Inflammatory macrophage (primary cell): ENCODE measurements at places on chromosomes 12 and 14.

- no peak for DNase-seq
Observed at GRCh38 chr12:26648999-26649398, 184.0 kb downstream of the ITPR2 start.

DNA sequence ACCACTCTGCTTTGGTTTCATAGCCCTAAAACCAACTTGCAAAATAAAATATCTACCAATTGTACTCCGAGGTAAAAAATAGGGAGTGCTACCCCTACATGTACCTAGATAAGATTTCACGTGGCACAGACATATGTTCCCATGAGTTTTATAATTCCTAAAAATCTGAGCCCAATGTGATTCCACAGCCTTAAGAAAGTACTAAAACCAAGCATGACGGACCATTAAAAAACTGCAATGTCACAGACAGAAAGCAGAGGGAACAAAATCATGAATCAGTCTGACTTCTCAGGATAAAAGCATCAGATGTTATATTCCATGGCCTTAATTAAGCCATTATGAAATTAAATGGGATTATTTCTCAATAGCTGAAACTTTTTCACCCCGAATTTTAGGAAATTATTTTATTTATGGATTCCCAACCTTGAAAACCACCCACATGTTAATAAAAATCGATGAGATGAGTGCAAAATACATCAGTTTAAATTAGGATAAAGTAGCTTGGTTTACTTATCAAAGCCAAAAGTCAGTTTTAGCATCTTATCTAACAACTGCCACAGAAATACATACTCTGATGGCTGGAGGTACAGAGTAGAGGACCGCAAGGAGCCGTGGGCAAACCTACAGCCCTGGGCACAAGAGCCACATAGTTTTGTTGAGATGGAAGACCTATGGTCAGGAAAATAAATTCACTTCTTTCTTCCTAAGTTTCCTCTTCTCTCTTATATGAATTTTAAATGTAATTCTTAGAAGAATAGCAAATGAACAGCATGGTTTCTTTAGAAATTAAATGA lies 4.5 kb downstream of the ITPR2 start:
- DNase-seq = no peak

DNA sequence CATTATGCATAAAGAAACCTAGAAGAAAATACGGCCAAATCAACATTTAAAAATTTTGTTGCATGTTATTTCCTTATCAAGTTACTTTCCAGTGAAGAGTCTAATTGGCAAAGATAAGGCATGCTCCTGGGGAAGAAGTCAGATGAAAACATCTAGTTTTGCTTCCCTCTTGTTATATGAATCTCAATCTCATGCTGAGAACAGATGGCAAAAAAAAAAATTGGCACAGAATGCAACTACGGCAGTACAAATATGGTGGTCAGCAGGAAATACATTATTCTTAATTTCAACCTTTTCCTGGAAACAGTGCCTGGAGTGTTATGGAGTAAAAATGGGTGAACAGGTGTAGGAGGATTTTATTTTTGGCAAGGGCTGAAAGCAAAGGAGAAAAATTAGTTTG lies 32.8 kb downstream of the HECTD4 start:
- no peak for DNase-seq

- no peak for DNase-seq
Observed at GRCh38 chr14:57760896-57761295, 105.0 kb downstream of the SLC35F4 start.

DNA sequence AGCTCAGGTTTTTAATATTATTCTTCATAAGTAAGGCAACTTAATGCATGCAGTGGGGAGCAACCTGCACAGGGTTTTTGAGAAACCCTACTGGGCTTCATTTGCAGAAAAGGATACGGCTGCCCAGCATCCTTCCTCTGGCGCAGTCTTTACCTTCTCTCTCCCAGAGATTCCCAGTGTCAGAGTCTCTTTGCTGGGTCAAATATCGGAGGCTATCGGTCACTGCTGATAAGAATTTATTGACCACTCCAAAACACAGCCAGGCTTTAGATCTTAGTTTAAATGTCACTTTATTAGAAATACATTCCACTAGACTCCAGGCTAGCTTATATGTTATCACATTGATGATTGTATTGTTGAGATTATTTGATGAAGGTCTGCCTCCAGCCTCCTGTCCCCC lies 147.2 kb upstream of the CPSF6 start:
- DNase-seq = no peak

DNA sequence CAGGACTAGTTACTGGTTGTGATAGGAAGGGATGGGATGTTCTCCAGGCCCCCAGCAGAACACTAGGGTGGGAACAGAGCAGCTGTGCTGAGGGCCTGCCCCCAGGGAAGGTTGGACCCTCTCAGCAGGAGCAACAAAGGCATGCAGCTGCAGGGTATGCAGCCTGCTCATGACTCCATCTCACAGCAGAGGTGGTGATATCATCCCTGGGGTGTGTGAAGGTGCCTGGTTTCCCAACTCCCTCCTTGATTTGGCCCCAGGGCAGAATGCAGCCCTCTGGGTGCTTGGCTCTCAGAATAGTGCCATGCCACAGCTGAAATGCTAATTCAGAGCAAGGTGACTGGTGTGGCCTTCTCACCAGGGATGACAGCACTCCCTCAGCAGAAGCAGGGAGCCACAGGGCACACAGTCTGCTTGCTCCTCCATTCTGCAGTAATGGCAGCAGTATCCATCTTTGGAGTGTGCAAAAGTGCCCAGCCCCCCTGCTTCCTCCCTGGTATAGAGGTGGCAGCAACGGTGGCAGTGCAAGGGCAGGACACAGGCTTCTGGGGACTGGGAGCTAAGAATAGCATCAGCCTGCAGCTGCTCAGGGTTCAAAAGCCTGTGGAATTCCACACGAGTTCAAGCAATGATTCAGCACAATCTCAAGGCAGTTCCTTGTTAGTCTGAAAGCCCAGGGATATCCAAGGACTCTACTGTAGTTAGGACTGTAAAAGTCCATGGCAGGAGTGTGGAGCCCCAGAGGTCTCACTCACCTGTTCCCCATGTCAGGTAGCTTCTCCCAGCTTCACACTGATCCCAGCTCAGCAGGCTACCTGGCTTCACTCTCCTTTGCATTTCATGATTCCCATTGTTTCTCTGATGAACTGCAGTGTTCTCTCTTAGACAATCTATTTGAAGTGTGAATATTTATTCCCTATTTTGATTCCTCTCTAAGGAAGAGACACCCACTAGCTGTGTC lies 298.1 kb upstream of the FOXG1 start:
- no peak for DNase-seq

- peak; percentile 68 for DNase-seq
Observed at GRCh38 chr14:59150990-59151389, 37.5 kb upstream of the DAAM1 start.

DNA sequence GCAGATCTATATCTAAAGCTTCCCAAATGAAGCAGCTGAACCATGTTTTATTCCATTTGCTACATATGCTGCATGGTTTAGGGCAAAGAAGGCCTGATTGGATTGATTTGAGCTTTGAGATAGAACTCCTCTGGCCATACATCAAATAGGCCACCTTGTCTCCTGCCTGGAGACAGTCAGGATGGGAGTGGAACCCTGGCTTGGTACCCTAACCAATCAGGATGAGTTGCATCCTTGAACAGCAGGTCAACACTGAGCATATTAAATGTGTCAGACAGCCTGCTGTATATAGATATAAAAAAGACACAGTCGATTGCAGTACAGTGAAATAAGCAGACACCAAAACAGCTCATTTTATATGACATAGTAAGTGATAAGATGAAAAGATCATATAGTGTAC lies 291.7 kb downstream of the NUAK1 start:
- DNase-seq = no peak

- DNase-seq = no peak
Observed at GRCh38 chr12:43406801-43407200, 145.2 kb downstream of the ADAMTS20 start.

DNA sequence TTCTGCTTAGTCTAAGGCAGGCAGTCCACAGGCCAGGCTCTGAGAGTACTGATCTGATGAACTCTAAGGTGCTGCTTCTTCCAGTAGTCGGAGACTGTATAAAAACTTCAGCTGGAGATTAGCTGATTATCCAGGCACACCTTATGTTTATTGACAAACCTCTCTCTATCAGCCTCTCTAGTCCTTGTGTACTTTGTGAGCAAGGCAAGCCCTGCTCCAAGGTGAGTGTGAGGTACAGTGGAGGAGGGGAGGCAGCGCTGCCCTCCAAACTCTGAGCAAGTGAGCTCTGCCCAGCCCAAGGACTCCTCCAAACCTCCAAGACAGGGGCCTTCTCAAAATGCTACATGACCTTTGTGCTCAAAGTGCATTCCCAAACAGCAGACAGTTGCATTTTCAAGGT lies 95.9 kb upstream of the CDKN3 start:
- no peak for DNase-seq

DNA sequence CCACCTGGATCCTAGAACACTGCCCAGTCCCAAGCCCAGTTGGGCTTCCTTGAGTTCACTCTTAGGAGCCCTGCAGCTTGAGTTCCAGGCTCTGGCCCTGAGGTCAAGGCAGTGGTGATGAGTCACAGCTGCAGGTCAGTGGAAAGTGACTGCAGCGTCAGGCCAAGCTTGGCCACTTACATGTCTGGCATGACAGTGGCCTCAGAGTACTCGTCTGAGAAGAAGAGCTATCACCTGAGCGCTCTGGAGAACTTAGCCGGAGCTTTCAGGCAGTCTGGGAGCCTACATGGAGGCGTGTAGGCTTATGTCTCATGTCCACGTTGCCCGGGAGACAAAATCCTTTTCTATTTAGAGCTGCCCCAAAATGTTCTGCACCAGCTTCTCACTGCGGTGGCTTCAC lies 75.6 kb downstream of the ARL6IP4 start:
- no peak for DNase-seq

GRCh38 chr12:15320881-15321280 lies 1.4 kb upstream of the PTPRO start:
- no peak for DNase-seq

GRCh38 chr14:35336494-35337268 lies 44.5 kb downstream of the PSMA6 start:
- DNase-seq = peak; percentile 90

GRCh38 chr14:74859757-74860552 lies 16.0 kb downstream of the PROX2 start:
- DNase-seq = no peak

GRCh38 chr14:71321574-71322315 lies 414.5 kb downstream of the PCNX1 start:
- peak; percentile 18 for DNase-seq
